ENCODE measurements at places on chromosomes 1 and 21. TPM values are rescaled to one million over a fixed set of nuclear protein-coding genes. Genes with fewer than 3 reads are reported as not detected.

The CFHR3 gene
- not detected for total RNA-seq

The KRTAP19-5 gene
- total RNA-seq = not detected

The TMEM54 gene
- total RNA-seq = 5.3 TPM

The SLC1A7 gene
- not detected for total RNA-seq

The LRRC41 gene
- 50.8 TPM for total RNA-seq

The AIRE gene
- total RNA-seq = not detected

The DIO1 gene
- not detected for total RNA-seq

- DNase-seq = no peak
Observed at GRCh38 chr1:165161130-165161529, 195.4 kb downstream of the LMX1A start.

GRCh38 chr1:85984636-85985035 is 171.9 kb downstream of the COL24A1 start:
- DNase-seq = no peak

DNA sequence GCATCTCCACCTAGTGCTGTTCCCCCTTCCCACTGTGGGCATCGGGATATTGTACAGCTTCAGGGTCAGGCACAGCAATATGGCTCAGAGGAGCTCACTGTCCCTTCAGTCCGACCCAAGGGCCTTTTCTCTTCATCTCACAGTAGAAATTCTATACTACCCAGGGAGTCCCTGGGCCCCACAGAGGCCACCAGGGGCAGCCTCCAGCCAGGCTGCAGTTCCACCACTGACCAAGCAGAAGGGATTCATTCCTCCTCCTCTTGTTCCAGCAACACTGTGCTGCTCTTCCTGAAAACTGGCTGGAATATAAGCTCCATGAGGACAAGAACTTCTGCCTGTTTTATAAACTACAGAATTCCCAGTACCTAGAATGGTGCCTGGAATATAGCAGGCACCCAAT is 70.5 kb downstream of the CD34 start:
- no peak for DNase-seq

DNA sequence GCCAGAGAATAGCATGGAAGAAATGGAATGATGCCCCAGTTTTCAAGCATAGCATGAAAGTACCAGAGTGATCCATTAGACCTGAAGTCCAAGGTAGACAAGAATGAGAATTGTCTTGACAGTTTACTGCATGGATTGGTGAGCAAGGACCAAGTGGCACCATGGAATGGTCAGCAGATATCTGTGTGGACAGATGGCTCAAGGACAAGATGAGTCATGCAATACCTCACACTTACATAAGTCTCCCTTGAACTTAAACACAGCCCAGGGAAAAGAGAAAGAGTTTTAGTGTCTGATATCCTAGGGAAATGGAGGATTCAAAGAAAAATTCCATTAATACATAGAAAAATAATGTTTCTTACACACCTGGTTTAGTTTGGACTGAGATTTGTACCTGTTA is 195.2 kb downstream of the MRPL39 start:
- no peak for DNase-seq

GRCh38 chr1:76933847-76934815 is 66.9 kb downstream of the ST6GALNAC5 start:
- no peak for DNase-seq

- no peak for DNase-seq
Observed at GRCh38 chr1:213983493-213984386, 4.0 kb upstream of the PROX1 start.

DNA sequence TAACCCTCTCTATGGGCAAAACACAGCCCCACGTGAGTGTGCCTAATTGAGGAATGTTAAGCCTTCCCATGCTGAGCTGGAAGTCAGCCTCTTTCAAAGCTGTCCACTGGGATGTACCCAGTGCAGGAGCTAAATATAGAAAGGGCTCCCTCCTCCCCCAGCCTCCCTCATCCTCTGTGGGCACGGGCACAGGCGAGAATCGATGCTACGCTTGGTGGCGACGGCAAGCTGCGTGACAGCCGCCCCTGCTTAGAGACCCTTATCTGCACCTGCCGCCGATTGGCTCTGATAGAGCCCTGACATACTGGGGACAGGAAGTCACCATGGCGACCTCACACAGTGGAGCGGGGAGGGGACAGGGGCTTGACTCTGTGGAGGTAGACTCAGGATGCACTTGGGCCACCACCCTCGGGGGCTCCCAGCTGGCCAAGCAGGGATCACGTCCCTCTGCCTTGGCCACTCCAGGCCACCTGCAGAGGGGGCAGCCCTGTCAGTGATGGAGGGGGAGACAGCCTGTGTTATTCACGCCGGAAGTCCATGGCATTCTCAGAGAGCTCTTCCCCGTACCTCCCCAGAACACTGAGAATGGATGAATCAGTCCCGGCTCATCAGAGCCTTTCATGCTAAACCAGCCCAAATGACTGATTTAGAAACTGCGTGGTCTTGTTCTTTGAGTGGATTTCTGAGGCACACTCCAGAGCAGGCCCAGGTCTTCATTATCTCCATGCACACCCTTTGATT is 84.8 kb downstream of the KCND3 start:
- DNase-seq = peak; percentile 62

DNA sequence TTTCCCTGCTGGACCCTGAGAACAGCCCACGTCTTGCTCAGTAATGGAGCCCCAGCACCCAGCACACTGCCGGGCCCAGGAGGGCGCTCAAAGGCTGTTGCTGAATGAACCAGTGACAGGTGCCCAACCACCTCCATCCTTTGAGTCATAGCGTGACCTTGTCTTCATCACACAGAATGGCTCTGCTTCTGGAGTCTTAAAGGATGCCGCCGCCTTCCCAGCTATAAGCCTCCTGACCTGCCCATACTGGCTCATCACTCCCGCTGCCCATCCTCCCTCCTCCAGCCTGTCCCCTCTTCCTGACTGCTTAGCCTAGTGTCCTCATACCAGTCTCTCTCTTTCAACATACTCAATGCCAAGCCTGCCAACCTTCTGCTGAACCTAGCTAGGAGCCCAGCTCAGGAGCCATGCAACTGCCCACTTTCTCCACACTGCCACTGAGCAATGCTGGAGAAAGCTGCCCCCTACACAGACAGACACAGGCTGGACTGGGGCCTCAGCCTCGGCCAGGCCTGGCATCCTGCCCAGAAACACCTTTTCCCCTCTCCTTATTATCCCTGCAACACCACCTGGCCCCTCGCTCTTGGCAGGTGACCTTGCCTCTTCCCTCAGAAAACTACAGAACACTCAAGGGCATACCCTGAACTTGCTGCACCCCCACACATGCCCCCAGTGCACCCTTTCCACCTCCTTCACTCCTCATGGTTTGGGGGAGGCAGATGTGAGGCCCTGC is 14.1 kb downstream of the TTC39A start:
- no peak for DNase-seq

GRCh38 chr21:28337315-28337714 is 655.4 kb downstream of the LTN1 start:
- no peak for DNase-seq

- DNase-seq = no peak
Observed at GRCh38 chr1:198102454-198102827, 54.4 kb upstream of the NEK7 start.

DNA sequence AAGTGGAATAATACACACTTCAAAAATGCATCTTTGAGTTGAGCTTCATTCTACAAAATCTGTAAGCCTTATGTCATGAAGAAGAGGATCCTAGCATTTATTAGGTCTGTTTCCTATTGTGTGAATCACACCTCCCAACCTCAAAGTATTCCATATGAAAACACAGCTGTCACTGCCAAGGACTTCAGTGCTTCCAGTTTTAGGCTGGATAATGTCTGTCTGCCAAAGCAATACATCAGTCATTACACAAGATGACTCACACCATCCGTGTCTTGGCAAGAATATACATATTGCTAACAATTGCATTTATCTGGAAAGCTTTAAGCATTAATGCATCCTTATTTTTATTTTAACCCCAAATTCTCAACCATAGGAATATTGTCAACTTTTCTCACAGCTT is 125.7 kb upstream of the TMPRSS15 start:
- no peak for DNase-seq

GRCh38 chr1:203511930-203512329 is 18.0 kb downstream of the OPTC start:
- no peak for DNase-seq

DNA sequence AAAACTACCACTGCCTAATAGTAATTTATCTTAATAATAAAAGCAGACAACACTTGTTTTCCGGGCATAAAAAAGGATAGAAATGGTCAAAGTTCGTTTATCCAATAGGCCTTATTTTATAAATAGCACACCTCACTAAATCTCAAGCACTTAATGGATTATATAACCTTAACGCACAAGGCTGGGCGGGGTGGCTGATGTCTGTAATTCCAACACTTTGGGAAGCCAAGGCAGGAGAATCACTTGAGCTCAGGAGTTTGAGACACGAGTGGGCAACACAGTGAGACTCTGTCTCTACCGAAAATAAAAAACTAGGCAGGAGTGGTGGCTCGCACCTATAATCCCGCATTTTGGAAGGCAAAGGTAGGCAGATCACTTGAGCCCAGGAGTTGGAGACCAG is 12.4 kb downstream of the EIF4G3 start:
- no peak for DNase-seq

GRCh38 chr1:241475671-241476070 is 43.9 kb downstream of the FH start:
- DNase-seq = no peak

GRCh38 chr1:47587891-47588582 is 150.2 kb downstream of the FOXD2 start:
- DNase-seq = no peak

DNA sequence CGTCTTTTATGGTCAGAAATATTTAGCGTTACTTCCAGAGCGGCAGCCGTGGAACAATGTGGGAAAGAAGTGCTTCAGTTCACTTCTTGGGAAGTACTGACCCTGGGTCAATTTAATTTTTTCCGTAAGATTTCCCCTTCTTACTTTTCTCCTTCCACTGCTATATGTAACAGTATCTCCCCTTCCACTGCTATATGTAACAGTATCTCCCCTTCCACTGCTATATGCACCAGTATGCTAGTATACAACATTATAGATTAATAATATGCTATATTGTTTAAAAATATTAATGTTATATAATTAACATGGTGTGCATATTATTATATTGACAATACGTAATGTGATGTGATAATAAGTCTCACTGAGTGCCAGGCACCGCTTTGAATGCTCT is 69.7 kb upstream of the ERG start:
- DNase-seq = no peak
